ENCODE measurements at places on chromosomes 3 and 15.

- no peak for DNase-seq
- no peak overlapping the region for H3K27ac ChIP-seq
- H3K36me3 ChIP-seq, result no peaks in the 10 kb centered on the region
- no peaks in the 10 kb centered on the region for H3K27me3 ChIP-seq
- peaks cover 6% of the 10 kb centered on the region for H3K4me1 ChIP-seq
Measured at GRCh38 chr15:88799341-88799740, 3.9 kb upstream of the ACAN start.

- H3K4me3 ChIP-seq, result no peak overlapping the region
- no peak overlapping the region for H3K27ac ChIP-seq
- no peaks in the 10 kb centered on the region for H3K36me3 ChIP-seq
- H3K4me1 ChIP-seq, result no peaks in the 10 kb centered on the region
- no peak for DNase-seq
Measured at GRCh38 chr3:62109534-62109933, 263.8 kb downstream of the FEZF2 start.

- H3K4me1 ChIP-seq, result peaks cover 3% of the 10 kb centered on the region
- H3K27me3 ChIP-seq, result no peaks in the 10 kb centered on the region
- peaks cover 28% of the 10 kb centered on the region for H3K36me3 ChIP-seq
- no peak overlapping the region for H3K27ac ChIP-seq
Measured at GRCh38 chr15:51770902-51771301, 19.5 kb downstream of the TMOD2 start.

- H3K27ac ChIP-seq, result no peak overlapping the region
- no peaks in the 10 kb centered on the region for H3K27me3 ChIP-seq
- H3K36me3 ChIP-seq, result no peaks in the 10 kb centered on the region
- no peak overlapping the region for H3K4me3 ChIP-seq
Measured at GRCh38 chr3:196332168-196332567, 6.0 kb downstream of the TM4SF19 start.

- no peak for DNase-seq
- no peaks in the 10 kb centered on the region for H3K4me1 ChIP-seq
- no peak overlapping the region for H3K27ac ChIP-seq
- H3K36me3 ChIP-seq, result no peaks in the 10 kb centered on the region
Measured at GRCh38 chr3:141349711-141350110, 18.6 kb upstream of the ZBTB38 start.
